Astrocyte of the cerebellum (primary cell): ENCODE measurements at places on chromosomes 5 and 9.

DNA sequence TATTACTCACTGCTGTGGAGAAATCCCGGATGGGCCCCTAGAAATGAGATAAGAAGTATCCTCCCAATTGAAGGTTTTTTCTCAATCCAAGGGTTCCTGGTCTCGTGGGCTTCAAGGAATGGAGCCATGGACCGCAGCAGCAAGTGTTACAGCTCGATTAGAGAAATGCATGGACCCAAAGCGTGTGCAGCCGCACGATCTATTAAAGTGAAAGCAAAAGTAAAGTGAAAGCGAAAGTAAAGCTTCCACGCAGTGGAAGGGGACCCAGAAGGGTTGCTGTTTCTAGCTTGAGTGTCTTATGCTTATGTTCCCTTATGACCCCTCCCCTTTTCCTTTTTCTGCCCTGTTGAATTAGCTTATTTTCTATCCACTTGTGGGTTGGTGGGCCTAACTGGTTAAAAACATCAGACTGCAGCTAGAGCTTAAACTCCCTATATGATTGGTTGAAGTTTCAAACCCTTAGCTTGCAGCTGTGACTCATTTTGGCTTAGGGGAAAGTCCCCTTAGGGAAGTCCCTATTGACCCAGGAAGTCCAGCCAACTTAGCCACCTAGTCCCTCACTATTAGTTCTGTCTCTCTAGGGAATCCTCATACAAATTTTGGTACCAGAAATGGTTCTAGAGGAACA is 1111.8 kb downstream of the TAF11L14 start:
- no peak for DNase-seq

GRCh38 chr5:177595026-177595585 is 3.1 kb downstream of the TMED9 start:
- no peak for DNase-seq

DNA sequence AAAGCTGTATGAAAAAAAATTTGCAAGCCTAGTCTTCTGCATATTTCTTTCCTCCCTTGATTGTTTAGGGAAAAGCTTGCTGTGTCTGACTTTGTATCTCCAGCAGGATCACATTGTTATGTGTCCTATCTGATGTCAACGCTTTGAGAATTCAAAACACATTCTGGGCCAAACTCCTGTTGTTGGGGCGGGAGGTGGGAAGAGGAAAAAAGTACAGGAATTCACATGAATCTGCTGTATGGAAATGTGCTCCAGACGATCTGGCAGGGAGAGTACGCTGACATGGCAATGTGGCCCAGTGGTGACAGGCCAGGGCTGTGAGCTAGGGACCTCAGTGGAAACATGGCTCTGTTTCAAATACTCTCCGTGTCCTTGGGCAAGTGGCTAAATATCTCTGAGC is 87.4 kb upstream of the GNA14 start:
- DNase-seq = peak; percentile 39

- no peak for DNase-seq
Measured at GRCh38 chr9:36798350-36799065, 225.8 kb downstream of the MELK start.

DNA sequence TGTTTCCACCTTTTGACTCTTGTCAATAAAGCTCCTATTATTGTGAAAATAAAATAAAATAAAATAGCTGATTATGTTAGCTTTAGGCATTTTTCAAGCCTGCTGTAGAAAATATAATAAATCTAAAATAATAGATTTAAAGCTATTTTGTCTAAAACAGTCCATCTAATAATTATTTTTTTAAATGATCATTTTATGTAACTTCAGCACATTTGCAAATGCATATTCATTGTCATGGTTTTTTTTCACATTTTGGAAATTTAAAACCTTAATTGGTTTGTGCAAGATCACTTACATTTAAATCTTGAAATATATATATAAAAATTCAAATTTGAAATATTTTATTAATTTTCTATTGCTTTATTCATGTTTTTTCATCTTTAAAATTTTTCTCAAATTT is 159.8 kb downstream of the ADGRV1 start:
- no peak for DNase-seq

DNA sequence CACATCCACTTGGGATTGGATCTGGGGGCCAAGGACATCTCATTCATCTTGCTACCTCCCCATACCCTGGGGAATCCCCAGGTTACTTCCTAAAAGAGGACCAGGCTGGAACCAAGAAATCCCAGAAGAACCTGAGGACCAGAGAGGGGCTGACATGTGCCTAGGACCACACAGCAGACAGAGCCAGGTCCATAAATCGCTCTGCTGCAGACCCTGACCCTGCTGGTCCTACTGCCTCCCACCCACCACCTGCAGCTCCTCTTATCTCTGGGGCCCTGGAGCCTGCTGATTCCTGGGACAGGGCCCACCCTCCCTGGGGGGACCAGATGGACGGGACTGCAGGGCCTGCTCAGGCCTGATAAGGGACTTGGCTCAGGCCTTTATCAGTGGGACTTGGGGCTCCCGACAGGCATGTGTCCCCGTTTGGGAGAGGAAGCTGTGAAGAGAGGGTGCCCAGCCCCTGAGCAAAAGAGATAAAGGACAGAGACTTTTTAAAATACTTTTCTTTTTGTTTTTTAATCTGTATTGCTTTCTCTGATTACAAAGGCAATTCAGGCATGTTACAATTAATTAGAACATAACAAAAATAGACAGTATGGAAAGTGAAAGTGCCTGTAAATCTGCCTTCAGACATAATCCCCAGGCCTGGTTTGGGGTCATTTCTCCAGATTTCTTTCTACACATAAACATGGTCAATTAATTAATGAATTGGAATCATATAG is 101.3 kb upstream of the LARP1 start:
- no peak for DNase-seq

- no peak for DNase-seq
Measured at GRCh38 chr5:12354686-12355085, 450.4 kb upstream of the CTNND2 start.

DNA sequence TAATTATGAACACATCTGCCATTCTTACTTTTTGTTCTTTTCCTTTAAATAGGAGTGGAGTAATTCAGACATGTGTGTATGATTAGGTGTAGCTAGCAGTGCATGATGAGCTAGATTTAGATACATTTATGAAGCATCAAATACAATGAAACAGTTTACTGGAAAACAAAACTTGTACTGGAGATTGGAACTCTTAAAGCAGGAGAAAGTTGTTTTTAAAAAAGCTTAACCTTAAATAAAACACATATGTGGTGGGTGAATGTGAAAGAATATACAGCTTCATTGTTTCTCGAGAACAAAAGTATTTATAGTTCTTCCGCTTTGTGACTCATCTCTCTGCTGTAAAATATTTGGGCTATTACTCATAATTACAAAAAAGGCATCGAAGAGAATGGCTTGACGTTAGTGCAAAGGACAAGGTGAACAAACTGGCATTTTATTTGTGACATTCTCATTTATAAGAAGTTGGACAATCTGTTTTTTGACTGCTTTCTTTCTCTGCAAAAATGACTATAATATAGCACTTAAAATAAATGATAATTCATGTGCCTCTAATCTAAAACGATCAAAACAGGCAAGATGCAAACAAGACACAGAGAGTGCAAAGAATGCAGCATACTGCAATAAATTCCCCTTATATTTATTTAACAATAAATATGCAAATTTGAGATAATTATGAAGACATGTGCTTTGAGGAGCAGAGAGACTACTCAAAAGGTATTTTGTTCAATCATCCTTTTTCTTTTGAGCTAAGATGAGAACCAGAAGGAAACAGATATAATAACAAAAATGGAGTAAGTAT is 478.8 kb downstream of the CETN3 start:
- DNase-seq = peak; percentile 44

DNA sequence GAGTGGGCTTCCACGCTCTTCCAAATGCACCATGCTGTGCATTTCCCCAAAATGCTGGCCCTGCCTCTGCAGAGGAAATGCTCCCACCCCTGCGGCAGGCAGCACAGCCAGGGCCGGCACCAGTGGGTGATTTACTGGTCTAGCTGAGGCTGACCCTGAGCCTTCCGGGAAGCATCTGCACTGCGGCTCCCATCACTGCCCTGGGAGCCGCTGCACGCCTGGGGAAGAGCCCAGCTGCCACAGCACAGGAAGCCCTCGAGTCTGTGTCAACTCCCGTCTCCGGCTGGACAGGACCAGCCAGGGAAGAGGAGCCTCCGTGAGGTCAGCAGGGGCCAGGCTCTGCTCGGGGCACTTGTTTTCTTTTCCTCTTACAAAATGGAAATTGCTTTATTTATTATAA is 25.1 kb upstream of the EEIG1 start:
- no peak for DNase-seq

DNA sequence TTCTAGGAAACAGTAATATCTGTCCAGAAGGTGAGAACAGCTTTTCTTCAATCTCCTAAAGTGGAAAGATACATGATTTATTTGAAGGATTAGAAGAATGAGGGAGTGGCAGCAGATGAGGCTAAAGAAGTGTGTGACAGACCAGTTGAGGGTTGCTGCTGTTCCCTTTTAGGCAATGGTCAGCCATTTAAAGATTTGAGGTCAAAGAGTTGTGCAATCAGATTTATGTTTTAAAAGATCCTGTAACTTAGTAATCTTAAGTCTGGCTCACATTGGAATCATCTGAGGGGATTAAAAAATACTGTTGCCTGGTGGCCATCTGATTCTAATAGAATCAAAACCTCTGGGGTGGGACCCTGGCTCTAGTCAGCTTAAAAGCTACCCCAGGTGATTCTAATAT is 4.3 kb upstream of the SGCD start:
- no peak for DNase-seq

DNA sequence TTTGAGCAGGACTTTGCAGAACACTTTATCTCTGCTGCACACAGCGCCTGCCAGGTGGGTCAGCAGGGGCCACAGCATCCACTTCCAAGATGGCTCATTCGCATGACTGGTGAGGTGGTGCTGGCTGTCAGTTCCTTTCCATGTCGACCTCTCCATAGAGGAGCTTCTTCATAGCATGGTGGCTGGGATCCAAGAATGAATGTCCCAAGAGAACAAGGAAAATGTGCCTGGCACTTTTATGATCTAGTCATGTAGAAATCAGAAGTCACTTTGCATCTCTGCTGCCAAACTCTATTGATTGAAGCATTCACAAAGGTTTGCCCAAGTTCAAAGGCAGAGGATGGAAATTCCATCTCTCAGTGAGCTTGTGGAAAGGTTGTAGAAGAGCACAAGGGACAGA is 85.0 kb downstream of the GALNT10 start:
- no peak for DNase-seq

GRCh38 chr5:105030153-105030552 is 1467.6 kb upstream of the NUDT12 start:
- DNase-seq = no peak

- peak; percentile 78 for DNase-seq
Measured at GRCh38 chr5:56075361-56075760, 80.6 kb upstream of the IL6ST start.

- no peak for DNase-seq
Measured at GRCh38 chr9:128282500-128282899, 6.4 kb downstream of the SWI5 start.

DNA sequence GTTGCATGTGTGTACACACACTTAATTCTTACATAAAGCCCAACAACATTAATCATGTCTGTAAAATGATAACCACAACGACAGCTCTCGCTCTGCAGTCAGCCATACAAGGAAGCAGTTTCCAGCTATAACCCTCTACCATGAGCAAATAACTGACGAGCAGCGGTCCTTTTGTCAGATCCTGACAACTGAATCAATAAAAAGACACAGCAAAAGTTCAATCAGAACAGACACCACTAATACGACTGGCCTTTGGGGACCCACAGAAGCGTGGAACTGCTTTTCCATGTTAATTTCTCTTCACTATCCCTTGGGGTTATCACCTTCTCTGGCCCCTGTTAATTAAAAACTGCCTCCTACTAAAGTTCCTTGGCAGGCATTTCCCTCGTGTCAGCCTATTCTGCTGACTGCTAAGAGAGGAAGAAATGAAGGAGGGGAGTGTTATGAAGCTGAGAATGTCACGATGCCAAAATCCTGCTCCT is 722.8 kb upstream of the GRAMD2B start:
- no peak for DNase-seq

GRCh38 chr9:125504616-125505015 is 202.4 kb downstream of the MAPKAP1 start:
- no peak for DNase-seq

GRCh38 chr5:40160435-40160834 is 519.3 kb upstream of the PTGER4 start:
- DNase-seq = no peak

- DNase-seq = peak; percentile 90
Measured at GRCh38 chr9:93119953-93120845, 13.9 kb downstream of the NINJ1 start.

DNA sequence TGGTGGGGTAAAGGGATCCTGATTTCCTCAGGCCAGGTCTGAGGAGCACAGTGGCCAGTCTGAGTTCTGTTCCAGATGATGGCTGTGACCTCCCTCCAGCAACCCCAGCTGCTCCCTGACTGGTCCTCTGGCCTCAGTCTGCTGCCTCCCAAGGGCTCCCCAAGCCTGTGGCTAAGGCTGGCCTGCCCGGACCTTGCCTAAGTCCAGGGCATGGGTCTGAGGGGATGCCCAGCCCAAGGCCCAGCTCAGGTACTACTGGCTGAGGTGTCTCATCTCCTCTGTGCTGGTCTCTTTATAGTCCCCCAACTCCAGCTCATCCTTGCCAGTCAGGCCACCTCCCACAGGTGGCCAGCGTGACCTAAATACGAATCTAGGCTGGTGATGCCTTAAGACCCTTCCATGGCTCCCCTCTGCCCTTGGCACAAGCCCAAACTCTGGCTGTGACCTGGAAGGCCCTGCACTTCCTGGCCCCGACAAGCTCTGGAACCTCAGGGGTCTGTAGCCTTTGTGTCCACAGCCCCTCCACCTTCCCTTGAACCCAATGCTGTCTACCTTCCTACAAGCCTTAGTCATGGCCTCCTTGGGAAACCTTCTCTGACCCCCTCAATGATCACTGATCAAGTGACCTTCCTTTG is 9.8 kb downstream of the KIF12 start:
- no peak for DNase-seq

- DNase-seq = no peak
Measured at GRCh38 chr9:127890053-127890452, 9.3 kb downstream of the ST6GALNAC6 start.

GRCh38 chr9:81607593-81608288 is 81.6 kb downstream of the TLE1 start:
- no peak for DNase-seq
